CD8-positive, alpha-beta memory T cell (primary cell): ENCODE measurements at places on chromosomes 6 and 20.
A peak's percentile ranks its signal among the peaks of the same experiment; 100 is the strongest.

DNA sequence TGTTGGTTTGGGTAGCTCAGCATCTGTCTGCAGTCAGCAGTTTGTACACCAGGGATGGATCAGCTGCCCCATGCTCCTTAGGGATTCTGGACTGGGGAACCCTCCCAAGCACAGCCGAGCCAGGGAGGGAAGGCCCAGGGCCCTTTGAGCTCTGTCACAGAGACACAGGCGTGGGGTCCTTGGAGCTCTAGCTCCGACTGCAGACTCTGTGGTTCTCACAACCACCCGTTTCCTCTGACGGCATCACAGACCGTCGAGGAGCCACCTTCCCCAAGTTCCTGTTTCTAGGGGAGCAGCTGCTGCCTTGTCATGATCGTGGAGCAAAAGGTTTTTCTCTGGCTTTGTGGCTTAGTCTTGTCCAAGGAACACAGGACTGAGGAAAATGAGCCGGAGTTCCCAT, at the start of gene SLA2:
TSS of gene SLA2 (minus strand) at position 199 of the 400 bp plus-strand sequence. CDS start 4,861 bp downstream, outside the sequence.
- peak; percentile 63 for DNase-seq

DNA sequence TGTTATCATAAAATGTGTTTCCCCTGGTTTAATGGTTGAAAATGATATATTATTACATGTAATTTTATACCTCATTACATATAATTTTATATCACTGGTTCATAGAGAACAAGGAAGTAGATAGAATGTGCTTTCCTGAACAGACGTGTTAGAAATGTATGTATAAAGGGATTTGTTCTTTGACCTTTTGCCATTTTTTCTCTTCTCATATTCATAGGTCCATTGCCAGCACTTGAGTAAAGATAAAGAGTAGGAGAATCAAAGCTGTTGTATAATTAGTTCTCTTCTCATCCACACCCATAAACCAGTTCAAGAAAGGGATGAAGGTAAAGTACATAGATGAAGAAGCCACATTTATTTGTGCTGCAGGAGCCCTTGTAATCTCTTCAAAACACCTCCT, 46.7 kb downstream of the RNF217 start:
- DNase-seq: no peak

DNA sequence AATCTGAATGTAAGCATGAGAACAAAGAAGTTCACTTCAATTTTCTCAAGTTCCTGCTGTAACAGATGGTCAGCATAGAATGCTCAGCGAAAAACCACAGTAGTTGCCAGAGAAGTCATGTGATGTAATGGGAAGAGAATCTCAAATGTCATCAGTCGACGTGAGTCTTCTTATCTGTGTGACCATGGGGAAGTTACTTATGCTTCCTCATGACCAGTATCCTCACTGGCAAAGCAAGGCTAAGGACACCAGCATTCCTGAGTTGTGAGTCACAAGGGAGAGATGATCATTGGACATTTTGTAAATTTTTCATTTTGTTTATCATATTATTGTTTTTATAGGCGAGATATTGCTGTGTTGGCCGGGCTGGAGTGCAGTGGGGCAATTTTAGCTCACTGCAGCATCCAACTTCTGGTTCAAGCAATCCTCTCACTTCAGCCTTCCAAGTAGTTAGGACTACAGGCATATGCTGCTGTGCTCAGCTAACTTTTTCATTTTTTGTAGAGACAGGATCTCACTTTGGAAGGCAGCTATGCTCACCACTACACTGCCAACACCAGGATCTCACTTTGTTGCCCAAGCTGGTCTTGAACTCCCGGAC, 21.9 kb downstream of the SGK1 start:
- no peak for DNase-seq

GRCh38 chr6:39850736-39851297, 58.6 kb downstream of the DAAM2 start:
- DNase-seq: no peak

DNA sequence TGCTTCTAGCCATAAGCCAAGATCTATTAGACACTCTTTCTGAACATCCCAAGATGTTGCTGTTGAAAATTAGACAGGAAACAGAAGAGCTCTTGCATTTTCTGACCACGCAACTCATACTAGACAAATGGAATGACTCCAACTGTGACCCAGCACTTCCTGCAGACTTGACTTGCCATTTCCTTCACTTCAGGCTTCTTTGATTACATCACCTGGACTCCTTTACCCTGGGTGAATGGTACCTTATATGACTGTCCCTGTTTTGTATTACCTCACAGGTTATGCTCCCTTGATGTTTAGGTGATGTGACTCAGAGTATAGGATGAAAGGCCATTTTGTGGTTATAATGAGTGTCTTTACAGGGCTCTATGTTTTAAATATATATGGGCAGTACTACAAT, 236.1 kb downstream of the BMP2 start:
- no peak for DNase-seq

GRCh38 chr6:147522597-147522996, 14.1 kb downstream of the SAMD5 start:
- DNase-seq: no peak
